ENCODE measurements at places on chromosomes 13 and 19.

DNA sequence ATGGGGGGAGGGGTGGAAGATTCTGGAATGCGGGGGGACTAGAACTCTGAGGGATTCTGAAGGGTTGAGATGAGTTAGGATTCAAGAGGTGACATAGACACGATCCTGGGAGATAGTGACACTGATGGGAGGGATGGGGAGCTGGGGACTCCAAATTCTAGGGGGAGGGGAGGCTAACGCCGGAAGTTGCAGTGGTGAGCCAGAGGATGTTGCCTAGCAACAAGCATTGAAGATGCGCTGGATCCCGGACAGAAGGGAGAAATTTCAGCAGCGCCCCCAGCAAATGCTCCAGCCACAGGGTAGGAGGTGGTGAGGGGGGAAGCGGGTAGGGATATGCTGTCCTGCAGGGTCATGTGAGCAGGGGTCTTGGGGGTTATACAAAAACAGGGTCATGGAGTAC, 6.9 kb upstream of the LTBP4 start:
- no peak for DNase-seq

- DNase-seq = no peak
These were observed 27.9 kb upstream of the KLF12 start for GRCh38 chr13:74162135-74162534.

DNA sequence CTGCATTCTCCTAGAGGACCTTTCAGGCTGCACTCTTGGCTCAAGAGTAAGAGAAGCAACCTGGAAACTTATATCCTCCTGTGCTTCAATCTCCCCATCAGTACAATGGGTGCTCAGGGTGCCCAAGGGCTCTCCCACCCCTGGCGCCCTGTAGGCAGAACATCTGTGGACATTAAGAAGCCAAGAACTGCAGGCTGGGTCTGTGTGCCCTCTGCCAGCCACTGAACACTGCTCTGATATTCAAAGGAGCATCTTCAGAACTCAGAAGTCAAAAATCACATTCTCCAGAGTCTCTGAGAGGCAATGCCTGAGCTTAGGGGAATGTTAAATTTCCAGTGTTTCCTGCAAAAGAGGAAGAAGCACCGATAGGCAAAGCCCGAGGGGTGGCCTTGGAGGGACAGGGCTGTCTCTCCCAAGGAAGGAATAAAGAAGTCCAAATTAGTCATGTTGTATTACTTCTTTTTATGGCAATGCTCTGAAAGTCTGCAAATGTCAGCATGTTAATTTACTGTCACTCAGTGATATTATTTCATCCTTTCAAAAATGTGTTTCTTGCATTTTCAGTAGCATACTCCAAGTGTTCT, 88.1 kb downstream of the TSHZ3 start:
- DNase-seq = no peak

DNA sequence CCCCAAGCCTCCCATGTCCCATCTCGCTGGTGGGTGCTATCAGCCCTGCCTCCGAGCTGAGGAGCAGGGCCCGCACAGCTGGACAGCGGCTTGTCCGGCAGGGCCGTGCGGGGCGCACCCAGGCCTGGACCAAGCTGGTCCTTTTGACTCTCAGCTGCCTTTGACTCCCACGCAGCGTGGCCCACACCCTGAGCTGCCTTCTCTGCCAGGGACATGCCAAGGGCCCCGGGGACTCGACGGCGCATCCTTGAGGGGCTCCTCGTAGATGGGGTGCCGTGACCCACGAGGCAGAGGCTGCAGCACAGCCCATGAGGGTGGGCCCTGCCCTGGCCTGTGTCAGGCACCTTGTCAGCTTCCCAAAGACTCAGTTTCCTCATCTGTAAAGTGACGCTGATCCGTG, 38.8 kb upstream of the F7 start:
- no peak for DNase-seq

- DNase-seq = peak; percentile 70
These were observed 19.1 kb upstream of the KCTD4 start for GRCh38 chr13:45219938-45220375.

DNA sequence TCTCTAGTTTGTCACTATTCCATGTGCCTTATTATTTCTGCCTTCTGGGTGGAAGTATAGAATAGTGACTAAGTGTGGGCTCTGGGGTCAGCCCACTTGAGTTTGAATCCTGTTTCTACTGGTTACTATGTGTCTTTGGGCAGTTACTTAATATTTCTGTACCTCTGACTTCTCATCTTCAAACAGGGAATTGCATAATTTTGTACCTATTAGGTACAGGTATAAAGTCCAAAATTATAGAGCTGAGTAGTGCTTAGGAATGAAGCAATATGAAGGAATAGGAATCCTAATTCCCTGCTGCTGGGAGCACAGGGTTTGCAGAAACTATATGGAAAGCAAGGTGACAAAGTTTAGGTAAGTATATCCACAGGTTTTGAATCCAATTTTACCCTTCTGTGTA, 564.5 kb downstream of the GPC5 start:
- DNase-seq = no peak

DNA sequence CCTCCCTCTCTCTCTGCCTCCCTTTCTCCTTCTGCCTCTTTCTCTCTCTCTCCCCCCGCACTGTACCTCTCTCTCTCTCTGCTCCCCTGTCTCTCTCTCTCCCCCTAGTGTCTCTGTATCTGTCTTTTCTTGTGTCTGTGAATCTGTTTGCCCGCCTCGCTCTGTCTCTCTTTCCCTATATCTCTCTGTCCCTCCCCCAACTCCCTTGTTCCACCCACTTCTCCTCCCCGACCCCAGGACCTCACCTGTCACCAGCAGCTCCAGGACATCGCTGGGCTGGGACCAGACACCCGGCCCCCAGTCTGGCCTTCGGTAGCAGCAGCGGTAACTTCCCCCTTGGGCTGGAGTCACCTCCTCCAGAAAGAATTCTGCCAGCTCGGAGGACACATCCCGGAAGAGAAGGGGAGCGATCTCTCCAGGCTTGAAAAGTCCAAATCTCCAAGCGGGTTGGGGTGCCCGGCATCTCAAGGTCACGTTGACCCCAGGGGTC, 3.9 kb downstream of the OSCAR start:
- peak; percentile 56 for DNase-seq

- DNase-seq = no peak
These were observed 168.9 kb downstream of the FLT1 start for GRCh38 chr13:28326056-28326455.

DNA sequence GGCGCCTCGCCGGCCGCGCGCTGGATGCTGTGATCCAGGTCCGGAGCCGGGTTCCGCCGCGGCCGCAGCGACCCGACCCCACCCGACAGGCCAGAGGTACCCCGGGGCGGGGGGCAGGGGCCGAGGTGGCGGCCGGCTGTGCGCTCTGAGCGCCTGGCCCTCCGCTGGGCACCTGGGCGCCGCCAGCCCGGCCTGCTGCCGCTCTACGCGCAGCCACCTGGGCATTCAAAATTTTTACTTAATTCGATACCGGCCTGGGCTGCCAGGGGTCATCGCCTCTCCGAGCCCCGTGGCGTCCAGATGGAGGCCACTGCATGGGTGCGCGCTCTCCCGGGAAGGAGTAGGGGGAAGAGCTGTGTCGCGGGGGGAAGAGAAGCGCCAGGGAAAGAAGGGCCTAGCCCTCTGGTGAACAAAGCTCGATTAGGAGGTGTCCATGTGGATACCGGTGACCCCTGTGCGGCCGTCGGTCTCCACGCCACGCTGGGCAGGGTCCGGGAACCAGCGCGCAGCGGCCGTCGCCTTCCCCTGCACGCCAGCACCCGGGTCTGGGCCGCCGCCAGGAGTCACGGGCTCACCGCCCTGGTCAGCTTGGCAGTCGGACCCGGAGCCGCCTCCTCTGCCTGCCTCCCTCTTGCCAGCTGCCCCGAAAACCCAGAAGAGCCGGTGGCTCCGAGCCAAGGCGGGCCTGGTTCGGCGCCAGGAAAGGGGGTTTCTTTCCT, 666 bp downstream of the BIVM start:
- no peak for DNase-seq

DNA sequence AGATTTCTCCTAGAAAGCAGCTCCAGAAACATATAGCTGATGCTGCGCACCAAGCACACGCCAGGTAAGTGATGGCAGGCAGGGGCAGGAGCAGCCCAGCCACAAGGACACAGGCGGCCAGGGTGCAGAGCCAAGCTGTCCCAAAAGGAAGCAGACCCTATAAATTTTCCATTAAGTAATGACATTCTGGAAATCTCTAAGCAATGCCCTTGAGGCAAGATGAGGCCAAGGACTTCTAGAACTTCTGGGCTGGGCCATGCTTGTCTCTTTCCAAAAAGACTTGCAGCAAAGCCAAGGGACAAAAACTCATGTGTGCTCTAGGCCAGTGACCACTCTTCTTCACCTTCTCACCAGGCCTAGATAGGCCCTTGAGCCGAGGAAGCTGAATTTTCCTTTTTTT, 42.2 kb upstream of the EPHX3 start:
- no peak for DNase-seq

DNA sequence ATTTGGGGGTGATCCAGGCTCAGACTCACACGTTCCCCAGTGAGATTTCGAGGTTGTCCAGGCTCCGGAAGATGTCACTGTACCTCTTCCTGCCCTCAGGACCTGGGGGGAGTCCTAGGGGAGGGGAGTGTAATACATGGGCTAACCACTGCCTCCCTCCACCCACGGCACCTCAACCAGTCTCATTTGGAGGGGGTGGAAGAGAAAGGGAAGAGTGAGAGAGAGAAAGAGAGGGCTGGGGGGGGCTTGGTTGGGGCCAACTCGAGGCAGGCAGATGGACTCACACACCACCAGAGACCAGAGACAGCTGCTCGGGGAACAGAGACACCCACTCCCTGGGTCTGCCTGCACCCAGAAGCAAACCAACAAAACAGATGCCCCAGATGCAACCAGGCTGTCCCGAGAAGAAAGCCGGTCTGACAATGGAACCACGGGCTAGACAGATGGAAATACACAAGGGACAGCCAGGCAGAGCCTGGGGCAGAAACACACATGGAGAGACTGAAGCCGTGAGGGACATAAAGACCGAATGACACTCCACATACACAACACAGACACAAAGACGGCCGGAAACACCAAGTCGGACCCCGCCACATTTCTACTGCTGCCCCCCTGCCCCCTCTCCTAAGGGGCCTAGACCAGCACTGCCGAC, 825 bp downstream of the GMIP start:
- no peak for DNase-seq

GRCh38 chr13:32407854-32408253, 20.1 kb downstream of the N4BP2L1 start:
- DNase-seq = no peak

GRCh38 chr19:11450570-11451326, 15.3 kb downstream of the PRKCSH start:
- DNase-seq = no peak

GRCh38 chr13:29131881-29132668, 311.9 kb downstream of the MTUS2 start:
- DNase-seq = no peak

DNA sequence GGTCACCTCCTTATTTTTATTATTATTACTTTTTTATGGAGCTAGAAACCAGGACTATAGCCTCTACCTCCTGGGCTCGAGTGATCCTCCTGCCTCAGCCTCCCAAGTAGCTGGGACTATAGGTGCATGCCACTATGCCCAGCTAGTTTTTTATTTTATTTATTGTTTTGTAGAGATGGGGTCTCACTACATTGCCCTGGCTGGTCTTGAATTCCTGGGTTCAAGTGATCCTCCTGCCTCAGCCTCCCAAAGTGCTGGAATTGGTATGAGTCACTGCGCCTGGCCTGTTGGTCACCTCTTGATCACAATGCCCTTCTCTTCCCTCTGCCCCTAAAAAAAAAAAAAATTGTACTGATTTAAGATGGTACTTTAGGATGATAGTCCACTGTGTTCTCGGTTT, 20.4 kb downstream of the MRPS12 start:
- no peak for DNase-seq

- DNase-seq = no peak
These were observed 58.4 kb downstream of the OXGR1 start for GRCh38 chr13:96935901-96936300.

DNA sequence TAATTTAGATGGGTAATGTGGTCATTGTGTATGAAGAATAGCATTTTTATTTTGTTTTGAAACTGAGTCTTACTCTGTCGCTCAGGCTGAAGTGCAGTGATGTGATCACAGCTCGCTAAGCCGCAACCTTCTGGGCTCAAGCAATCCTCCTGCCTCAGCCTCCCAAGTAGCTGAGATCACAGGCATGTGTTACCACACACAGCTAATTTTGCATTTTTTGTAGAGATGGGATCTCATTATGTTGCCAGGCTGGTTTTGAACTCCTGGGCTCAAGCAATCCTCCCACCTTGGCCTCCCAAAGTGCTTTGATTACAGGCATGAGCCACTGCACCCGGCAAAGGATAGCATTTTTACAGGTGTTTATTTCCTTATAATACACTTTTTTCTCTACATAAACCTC, 36.6 kb downstream of the SERTM1 start:
- DNase-seq = no peak

DNA sequence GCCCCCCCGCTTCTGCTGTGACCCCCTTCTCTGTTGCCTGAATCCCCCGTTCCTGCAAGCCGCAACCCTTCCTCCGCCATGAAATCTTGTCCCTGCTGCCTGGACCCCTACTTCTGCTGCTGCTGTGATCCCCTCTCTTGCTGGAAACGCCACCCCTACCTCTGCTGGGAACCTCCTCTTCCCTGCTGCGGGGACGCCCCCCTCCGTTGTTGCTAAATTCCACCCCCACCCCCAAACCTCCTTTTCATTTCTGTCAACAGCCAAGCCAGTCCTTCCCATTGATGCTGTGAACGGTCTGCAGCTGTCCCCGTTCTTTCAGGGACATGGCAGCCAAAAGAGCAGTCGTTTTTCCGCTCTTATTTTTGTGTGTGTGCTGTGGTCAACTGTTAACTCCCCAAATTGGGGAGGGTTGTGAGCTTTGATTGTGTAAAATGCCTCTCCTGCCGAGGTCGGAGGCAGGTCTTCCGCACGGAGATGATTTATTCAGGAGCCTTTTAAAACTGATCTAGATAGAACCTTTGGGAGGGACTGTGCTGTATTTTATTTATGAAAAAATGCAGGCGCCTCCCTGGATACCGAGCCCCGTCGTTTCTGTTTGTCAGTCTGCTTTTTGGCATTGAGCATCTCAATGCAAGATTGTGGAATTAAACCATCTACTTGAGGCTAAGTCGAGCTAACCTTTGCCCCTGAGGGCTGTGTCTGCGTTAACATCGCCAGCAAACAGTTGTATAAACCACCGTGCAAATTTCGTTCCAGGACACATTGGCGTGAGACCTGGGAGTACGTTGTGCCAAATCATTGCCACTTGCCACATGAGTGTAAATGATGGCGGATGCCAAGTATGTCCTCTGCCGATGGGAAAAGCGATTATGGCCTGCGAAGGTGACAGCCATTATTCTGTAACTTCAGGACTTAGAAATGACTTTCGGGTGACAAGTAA, 27.9 kb upstream of the NDUFS7 start:
- no peak for DNase-seq
